CD14-positive monocyte (primary cell): ENCODE measurements at places on chromosomes 4 and X.

DNA sequence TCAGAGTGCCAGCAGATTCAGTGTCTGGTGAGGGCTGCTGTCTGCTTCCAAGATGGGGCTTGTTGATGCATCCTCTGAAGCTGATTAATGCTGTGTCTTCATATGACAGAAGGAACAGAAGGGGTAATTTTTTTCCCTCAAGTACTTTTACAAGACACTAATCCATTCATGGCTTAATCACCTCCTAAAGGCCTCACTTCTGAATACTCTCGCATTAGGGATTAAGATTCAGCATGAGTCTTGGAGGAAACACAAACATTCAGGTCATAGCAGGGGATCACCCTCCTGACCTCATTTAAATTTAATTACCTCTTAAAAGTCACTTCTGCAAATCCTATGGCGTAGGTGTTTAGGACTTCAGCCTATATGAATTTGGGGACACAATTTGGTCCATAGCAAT is 1145.5 kb upstream of the PCDH10 start:
- DNase-seq: no peak

DNA sequence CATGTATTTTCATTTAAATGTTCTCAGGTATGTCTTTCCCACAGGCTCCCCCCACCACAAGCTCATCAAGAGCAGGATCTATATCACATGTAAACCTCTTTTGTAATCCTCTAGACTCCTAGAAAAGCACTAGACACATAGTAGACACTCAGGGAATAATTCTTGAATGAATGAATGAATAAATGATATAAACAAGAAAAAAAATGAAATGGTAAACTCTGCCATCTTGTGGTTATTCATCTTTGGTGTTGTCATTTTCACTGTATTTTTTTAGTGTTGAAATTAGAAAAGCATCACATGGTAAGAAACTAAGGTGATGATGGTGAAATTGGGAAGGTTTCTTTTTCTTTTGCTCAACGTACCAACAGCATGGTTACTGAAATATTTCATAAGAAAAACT is 34.2 kb upstream of the C1GALT1C1 start:
- peak; percentile 21 for DNase-seq

DNA sequence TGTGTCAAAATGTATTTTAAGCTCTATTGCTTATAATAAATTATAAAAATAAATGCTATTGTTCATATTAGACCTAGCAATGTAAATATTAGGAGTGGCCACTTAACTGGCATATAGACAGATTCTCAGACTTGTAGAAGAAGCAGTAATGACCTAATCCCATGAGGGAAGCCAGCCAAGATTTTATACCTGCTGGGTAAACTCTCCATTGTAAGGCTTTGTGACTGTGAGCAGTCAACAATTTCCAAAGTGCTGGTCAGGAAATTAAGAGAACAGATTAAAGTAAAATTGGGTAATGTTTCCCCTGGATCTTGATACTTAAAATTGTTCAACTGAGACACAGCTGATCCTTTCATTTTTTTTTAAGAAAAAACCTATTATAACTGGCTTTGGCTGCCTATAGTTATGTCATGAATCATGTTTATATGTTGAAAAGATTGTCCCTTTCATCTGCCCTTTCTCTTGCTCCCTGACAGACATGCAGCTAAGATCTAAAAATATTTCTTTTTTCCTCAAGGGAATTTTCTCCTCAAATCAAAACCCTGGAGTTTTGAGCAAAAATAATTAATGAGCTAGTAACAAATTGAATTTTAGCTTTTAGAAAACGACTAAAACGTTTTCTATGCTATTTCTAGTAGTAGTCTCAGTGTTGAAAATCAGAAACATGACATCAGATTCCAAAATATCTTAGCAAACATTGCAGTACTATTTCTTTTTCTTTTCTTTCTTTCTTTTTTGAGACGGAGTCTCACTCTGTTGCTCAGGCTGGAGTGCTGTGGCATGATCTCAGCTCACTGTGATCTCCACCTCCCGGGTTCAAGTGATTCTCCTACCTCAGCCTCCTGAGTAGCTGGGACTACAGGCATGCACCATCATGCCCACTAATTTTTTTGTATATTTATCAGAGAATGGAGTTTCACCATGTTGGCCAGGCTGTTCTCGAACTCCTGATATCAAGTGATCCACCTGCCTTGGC is 77.9 kb downstream of the ADGRL3 start:
- no peak for DNase-seq

DNA sequence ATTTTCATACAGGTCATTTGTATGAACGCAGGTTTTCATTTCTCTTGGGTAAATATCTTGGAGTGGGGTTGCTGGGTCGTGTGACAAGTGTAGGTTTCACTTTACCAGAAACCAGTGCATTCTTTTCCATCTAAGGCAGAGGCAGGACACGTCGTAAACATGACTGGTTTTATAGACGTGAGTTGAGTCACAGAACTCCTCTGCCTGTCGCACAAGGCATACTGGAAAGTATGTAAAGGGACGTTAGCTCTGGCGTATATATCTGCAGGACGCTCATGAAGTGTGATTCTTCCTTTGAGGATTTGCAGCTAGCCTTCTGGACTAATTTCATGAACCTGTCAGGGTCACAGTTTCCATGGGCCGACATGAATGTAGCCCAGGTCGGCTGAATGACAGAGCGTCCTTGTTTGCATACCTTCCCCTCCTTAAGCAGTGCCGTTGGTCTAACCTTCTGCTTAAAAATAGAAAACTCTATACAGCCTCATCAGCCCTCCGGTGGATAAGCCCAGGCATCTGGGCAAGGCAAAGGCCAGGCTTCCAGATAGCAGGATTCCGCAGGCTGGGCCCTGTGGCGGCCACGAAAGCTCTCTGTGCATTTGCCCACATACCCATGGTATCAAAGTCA is 106.0 kb downstream of the GPR143 start:
- no peak for DNase-seq
